Right lobe of liver (tissue), 6 donors: ENCODE measurements at places on chromosomes 6 and 20. TPM values are rescaled to one million over a fixed set of nuclear protein-coding genes. Genes with fewer than 3 reads are reported as not detected.

The BMP2 gene
- total RNA-seq: 1.4 TPM

The TBCC gene
- total RNA-seq: 5.9 TPM

The SLC17A1 gene
- 14.8 TPM for total RNA-seq

The VSTM2L gene
- total RNA-seq: 10.7 TPM

GRCh38 chr6:111989743-111990142 lies 64.2 kb upstream of the CCN6 start:
- H3K27me3 ChIP-seq: no peaks in the 10 kb centered on the region
- H3K4me3 ChIP-seq: no peak overlapping the region
- DNase-seq: no peak
- H3K36me3 ChIP-seq: no peaks in the 10 kb centered on the region
- H3K4me1 ChIP-seq: no peaks in the 10 kb centered on the region
- no peak overlapping the region for H3K27ac ChIP-seq

GRCh38 chr20:48722737-48723191 lies 105.0 kb downstream of the PREX1 start:
- H3K36me3 ChIP-seq: no peaks in the 10 kb centered on the region
- H3K4me3 ChIP-seq: no peak overlapping the region
- peak; percentile 55 for DNase-seq
- no peaks in the 10 kb centered on the region for H3K4me1 ChIP-seq
- H3K27me3 ChIP-seq: no peaks in the 10 kb centered on the region
- H3K27ac ChIP-seq: peak overlapping the region; percentile 63

- H3K4me1 ChIP-seq: no peaks in the 10 kb centered on the region
- H3K27ac ChIP-seq: no peak overlapping the region
- no peaks in the 10 kb centered on the region for H3K36me3 ChIP-seq
- no peak overlapping the region for H3K4me3 ChIP-seq
- no peak for DNase-seq
Measured at GRCh38 chr20:15890407-15890982, 682.8 kb downstream of the KIF16B start.

The PEX7 gene
- 5.4 TPM for total RNA-seq

The HLA-DQB2 gene
- total RNA-seq: not detected

- no peaks in the 10 kb centered on the region for H3K27me3 ChIP-seq
- peaks cover 13% of the 10 kb centered on the region for H3K36me3 ChIP-seq
- no peak for DNase-seq
- peak overlapping the region; percentile 66 for H3K27ac ChIP-seq
- peak overlapping the region; percentile 94 for H3K4me3 ChIP-seq
- H3K4me1 ChIP-seq: peaks cover 12% of the 10 kb centered on the region
Measured at GRCh38 chr20:20051767-20052073, 546 bp downstream of the CRNKL1 start.

DNA sequence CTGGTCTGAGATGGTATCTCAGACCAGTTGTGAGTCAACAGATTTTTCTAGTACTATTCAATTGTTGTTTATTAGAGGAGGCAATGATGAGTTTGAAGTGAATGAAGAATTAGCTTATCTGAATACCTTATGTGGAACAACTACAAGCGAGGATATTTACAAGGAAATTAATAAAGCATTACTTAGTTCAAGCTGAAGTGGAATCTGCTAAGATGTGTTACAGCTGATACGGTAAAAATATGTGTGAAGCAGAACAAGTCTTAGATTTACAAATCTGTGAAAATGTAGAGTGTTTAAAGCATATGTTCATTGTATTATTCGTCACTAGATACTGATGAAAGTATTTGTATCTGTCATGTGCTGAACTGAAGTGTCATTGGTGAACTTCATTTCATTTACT lies 272.4 kb downstream of the CDKAL1 start:
- no peak for DNase-seq
- H3K4me3 ChIP-seq: no peak overlapping the region
- no peaks in the 10 kb centered on the region for H3K36me3 ChIP-seq
- no peaks in the 10 kb centered on the region for H3K4me1 ChIP-seq
- H3K27me3 ChIP-seq: no peaks in the 10 kb centered on the region

DNA sequence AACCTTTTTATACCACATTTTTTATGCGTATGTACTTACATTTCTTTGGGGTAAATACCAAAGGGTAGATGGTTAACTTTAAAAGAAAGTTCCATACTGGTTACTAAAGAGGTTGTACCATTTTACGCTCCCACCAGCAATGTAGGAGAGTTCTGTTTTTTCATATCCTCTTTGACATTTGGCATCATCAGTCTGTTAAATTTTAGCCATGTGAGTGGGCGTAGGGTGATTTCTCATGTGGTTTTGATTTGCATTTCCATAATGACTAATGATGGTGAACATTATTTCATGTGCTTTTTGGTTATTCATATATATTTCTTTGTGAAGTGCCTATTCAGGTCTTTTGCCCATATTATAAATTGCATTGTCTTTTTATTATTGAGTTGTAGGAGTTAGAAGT lies 194.2 kb downstream of the PRL start:
- no peaks in the 10 kb centered on the region for H3K4me1 ChIP-seq
- H3K27ac ChIP-seq: no peak overlapping the region
- H3K27me3 ChIP-seq: no peaks in the 10 kb centered on the region
- no peaks in the 10 kb centered on the region for H3K36me3 ChIP-seq
- DNase-seq: no peak
- no peak overlapping the region for H3K4me3 ChIP-seq

The PBOV1 gene
- total RNA-seq: not detected

The HRH3 gene
- not detected for total RNA-seq

- no peaks in the 10 kb centered on the region for H3K4me1 ChIP-seq
- H3K27me3 ChIP-seq: no peaks in the 10 kb centered on the region
- no peaks in the 10 kb centered on the region for H3K36me3 ChIP-seq
- DNase-seq: no peak
Measured at GRCh38 chr20:21557241-21558020, 43.6 kb upstream of the NKX2-2 start.

DNA sequence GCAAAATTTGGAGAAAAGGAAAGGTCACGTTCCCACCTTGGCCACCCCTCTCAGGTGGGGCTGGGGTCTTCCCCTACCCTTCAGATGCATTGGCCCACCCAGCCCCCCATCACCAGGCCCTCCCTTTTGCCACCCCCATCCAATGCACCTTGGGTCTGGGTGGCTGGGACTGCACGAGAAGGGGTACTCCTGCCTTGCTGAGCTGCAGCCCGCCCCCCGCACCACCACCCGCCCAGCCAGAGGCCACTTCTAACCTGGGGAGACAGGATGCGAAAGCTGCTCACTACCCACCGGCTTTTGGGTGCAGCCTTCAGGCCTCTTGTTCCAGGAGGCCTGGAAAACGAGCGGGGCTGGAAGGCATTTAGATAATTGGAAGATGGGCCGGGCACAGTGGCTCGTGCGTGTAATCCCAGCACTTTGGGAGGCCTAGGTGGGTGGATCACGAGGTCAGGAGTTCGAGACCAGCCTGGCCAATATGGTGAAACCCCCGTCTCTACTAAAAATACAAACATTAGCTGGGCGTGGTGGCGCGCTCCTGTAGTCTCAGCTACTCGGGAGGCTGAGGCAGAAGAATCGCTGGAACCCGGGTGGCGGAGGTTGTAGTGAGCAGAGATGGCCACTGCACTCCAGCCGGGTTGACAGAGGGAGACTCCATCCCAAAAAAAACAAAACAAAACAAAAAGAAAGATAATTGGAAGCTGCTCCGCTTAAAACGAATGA lies 1.2 kb upstream of the CDC25B start:
- H3K4me1 ChIP-seq: peaks cover 19% of the 10 kb centered on the region
- H3K27me3 ChIP-seq: no peaks in the 10 kb centered on the region
- DNase-seq: peak; percentile 47
- H3K4me3 ChIP-seq: peak overlapping the region; percentile 45
- no peaks in the 10 kb centered on the region for H3K36me3 ChIP-seq
- peak overlapping the region; percentile 95 for H3K27ac ChIP-seq

- H3K27me3 ChIP-seq: no peaks in the 10 kb centered on the region
- H3K4me1 ChIP-seq: no peaks in the 10 kb centered on the region
- DNase-seq: no peak
Measured at GRCh38 chr20:57728762-57729161, 18.9 kb upstream of the PMEPA1 start.

DNA sequence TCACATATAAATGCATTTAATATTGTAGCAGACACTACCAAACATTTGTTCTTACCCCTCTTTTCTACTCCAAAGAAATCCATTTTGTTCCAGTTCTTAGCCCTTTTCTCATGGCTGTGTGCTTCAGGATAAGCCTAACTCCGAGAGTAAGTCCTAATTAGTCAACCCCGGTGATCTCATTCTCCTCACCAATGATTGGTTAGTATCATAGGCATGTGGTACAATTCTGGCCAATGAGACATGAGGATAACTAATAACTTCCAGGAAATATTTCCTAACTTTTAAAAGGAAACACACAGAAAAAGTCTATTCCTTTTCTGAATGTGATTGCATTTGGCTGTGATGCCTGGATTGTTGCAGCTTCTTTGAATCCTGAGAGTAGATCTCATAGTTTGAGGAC lies 116.0 kb downstream of the GPR63 start:
- no peaks in the 10 kb centered on the region for H3K36me3 ChIP-seq
- H3K4me1 ChIP-seq: no peaks in the 10 kb centered on the region
- no peaks in the 10 kb centered on the region for H3K27me3 ChIP-seq
- H3K27ac ChIP-seq: no peak overlapping the region

- no peaks in the 10 kb centered on the region for H3K27me3 ChIP-seq
- no peak for DNase-seq
- no peak overlapping the region for H3K27ac ChIP-seq
- H3K4me3 ChIP-seq: no peak overlapping the region
- no peaks in the 10 kb centered on the region for H3K4me1 ChIP-seq
Measured at GRCh38 chr6:135113860-135114259, 59.2 kb upstream of the HBS1L start.

DNA sequence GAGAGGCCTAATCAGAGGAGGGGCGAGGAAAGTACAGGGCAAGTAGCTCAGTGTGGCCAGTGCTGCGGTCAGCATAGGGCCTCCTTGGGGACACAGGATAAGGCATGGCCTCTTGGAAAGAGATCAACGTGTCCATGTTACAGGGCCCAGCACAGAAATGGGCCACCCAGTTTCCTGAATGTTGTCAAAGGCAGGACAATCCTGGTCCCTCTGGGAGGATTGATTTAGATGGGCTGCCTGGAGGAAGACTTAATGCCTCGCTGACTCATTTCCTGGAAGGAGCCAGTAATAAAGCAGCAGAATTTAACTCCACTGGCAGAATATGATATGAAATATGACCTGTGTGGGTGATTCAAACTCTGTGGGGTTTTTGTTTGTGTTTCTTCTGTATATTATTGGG lies 16.6 kb downstream of the DDO start:
- H3K27me3 ChIP-seq: no peaks in the 10 kb centered on the region
- no peak overlapping the region for H3K27ac ChIP-seq
- H3K4me1 ChIP-seq: no peaks in the 10 kb centered on the region
- DNase-seq: no peak
- no peaks in the 10 kb centered on the region for H3K36me3 ChIP-seq
